Posterior cingulate gyrus (tissue), 11 donors: ENCODE measurements at places on chromosomes 5 and 9.

DNA sequence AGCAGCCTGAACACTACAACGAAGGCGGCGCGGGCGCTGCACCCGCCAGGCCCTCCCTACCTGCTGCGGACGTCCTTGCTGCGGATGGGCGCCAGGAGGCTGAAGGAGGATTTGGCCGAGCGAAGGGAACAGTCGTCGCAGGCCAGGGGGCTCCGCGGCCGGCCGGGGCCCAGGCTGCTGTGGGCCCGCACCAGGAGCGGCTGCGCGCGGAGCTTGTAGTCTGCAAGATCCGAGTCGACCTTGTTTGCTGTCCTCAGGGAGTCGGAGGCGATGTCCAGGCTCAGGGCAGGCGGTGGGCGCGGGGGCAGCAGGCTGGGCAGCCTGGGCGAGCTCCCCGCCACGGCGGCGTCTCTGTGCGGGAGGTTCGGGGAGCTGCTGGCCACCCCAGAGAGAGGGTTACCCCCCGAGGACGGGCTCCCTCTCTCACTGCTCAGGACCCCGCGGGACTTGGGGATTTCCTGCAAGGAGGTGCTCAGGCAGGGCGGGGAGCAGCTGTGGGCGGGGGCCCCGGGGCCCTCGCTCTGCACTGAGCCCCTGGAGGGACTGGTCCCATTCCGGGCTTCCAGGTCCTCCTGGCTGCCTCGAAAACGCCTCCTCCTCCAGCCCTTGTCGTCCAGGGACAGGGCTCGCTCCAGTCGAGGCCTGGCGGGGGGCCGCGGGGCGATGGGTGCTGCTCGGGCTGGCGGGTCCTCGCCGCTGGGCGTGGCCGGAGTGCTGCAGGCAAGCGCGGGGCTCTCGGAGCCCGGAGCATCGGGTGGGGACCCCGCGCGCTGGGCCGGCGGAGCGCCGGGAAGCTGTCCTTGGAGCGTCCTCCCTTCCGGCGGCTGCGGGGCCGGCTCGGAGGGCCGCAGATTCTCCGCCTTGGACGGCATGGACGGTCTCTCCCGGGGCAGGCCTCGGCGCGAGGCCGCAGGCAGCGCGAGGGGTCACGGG lies 831 bp downstream of the INPP5E start:
- DNase-seq, result no peak

- DNase-seq, result no peak
Measured at GRCh38 chr9:72772661-72773060, 180.2 kb downstream of the ALDH1A1 start.

DNA sequence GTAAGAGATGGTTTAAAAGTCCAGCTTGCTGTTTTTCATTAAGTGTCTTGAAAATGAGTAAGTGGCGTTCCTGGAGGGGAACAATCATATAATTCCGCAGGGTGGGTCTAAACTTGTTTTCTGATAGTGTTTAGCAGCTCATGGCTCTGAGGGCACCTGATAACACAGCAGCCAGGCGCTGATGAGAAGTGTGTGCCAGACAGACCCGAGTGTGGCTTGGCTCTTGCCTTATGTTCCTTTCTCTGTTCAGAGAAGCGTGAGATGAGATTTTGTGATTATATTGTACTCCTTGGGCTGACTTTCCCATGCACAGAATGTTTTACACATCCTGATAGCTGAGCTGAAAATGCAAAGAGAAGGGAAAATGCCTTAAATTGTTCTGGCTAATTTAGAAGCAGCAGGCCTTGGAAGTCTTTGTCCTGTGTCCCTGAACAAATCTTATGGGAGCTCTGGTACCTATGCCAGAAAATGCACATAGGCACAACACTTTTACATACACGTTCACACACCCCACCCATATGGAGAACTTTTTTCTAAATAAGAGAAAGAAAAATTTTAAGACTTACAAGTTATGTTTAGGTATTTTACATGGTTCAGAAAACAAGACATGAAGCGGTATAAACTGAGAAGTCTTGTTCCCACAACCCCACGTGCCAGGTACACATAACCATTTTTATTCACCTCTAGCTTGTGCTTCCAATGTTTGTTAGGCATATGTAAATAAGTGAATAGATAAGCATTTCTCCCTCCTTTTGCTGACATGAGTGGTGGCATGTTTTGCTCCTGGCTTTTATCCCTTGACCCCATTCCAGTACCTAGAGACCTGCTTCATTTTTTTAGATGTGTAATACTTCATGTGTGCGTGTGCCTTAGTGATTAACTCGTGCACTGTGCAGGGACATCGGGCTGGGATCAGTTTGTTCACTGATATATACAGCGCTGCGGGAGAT lies 152.2 kb upstream of the OTULINL start:
- no peak for DNase-seq

DNA sequence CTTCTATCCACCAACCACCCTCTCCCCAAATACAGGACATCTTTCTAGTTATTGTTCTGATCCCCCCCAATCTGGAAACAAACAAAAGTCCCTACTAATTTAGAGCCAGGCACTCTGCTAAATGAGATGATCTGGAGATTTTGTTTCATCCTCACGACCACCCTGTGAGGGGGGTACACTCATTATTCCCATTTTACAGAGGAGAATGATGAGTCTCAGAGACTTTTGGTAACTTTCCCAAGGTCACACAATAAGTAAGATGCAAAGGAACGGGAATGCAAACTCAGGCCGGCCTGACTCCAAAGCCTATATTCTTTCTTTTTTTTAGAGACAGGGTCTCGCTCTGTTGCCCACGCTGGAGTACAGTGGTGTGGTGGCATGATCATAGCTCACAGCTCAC lies 9.4 kb downstream of the PDGFRB start:
- DNase-seq, result no peak

DNA sequence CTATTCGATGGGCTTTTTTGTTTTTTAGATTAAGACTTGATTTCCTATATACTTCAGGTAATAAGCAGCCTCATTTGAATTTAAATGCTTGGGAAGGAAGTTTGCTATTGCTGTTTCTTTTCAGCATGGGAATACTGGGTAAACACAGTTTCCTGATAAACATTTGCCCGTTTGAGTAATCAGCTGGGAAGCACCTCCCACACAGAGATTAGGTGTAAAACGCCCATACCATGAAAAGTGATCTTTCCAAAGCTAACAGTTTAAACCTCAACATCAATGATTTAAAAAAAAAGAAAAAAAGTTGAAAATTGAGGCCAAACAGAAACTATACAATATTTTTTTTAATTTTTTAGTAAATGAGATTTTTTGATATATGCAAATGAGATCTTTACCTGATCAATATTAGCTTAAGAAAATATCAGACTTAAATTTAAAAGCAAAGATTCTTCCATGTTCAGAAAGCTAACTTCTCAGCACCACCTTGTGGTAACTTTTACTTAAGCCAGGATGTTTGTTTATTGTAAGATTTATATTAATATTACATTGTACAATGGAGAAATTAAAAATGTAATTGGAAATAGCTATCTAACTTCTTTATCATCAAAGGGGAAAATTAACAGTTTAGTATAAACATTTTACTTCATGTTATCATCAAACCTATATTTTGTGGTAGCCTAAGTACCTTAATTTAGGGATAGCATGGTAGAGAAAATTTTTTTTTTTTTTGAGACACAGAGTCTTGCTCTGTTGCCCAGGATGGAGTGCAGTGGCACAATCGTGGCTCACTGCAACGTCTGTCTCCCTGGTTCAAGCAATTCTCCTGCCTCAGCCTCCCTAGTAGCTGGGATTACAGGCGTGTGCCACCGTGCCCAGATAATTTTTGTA lies 39.8 kb downstream of the F2RL2 start:
- no peak for DNase-seq

DNA sequence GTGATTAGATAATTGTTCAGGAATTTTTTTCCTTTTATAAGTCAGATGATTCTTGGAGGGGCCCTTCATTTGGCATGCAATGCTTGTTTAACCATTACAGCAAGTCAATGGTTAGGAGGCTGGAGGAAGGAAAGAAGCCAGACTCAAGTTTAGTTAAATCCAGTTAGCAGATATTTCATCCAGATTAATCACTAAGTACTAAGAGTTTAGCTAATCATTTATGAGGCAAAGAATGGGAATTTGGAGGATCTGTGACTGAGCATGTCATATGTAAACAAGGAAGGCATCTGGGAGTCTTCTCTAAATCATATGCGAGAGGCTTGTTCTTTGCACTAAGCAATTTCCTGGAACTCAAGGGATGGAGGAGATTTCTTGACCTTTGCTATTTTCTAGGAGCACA lies 145.3 kb upstream of the SGCD start:
- DNase-seq, result no peak

- DNase-seq, result no peak
Measured at GRCh38 chr9:86731511-86732063, 215.7 kb downstream of the GAS1 start.

GRCh38 chr5:171615705-171616640 lies 169.6 kb upstream of the SMIM23 start:
- DNase-seq, result no peak

DNA sequence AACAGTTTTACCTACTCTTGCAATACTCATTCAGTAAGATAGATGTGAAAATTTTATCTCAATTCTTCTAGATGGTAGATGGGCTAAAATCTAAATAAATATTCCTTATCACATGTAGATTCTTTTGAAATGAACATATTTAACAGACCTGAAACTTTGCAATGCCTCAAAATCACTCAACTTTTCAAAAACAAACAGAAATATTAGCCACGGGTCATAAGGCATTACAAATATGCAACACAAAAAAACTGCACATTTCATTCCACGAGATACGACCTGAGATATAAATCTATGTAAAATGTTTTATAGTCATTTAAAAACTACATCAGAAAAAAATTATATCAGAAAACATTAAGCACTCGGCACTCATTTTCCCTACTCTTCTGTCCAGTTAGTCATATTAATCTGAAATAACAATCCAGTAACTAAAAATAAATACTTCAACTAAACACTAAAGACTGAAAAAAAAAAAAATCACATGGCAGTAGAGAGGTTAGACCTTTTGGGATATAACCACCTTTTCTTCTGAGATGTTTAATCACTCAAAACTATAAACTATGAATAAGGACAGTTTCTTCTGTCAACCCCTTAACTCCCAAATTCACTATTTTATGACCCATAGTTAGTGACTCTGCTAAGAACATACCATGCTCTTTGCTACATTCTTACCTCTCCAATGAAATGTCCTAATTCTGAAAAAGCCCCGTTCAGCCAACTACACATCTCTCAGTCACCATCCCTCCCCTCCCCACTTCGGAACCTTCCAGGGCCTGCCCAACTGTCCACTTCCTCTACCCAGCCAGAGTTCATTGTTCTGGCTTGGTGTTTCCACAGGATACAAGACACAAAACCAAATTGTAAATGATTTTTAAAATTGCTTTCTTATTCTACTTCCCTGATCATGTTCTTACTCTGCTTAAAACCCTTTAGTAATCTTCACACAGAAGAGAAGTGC lies 6.4 kb downstream of the HOMER1 start:
- no peak for DNase-seq

DNA sequence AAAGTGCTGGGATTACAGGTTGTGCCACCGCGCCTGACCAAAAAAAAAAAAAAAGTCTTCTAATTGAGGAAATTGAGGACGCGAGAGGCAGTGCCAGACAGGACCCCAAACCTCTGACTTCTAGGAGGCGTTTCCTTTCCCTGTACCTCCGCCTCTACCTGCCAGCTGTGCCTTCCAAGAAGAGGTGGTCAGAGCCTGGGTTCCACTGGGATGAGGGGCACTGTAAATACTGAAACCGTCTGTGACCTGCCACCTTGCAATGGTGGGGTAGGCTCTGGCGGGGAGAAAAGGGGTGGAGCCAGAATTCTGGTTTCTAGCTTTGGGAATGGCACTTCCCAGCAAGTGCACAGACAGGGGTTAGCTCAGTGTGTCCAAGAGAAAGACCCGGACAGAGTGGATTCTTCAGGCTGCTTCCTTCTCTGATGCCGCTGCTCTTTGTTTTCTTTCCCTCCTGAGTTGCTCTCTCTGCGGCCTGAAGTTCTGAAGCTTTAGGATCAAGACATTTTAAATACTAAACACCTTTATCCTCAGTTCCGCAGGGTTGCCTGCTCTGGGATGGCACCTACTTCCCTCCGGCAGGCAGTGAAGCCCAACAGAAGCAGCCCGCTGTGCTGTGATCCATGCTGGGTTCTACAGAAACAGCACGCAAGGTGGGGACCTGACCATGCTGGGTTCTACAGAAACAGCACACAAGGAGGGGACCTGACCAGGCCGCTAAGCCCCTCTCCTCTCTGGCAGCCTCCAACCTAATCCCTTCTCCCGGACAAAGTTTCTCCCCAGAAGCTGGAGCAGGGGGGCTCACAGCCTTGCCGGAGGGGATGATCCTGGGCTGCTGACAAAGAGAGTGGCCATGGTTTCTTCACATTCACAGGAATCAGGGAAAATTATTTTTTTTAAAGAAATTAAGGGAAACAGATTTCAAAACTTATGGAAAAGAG lies 65.2 kb downstream of the OTULIN start:
- DNase-seq, result no peak

DNA sequence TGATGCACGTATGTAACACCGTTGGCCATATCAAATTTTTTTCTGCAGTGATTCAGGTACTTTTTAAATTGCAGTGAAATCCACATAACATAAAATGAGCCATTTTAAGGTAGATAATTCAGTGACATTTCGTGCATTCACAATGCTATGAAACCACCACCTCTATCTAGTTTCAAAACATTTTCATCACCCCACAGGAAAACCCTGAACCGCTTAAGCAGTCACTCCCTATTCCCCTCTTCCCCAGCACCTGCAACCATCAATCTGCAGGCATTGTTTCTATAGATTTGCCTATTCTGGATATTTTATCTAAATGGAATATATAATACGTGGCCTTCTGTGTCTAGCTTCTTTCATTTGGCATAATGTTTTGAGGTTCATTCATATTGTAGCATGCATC lies 79.2 kb downstream of the BOD1 start:
- no peak for DNase-seq
